CD4-positive, alpha-beta memory T cell (primary cell): ENCODE measurements at places on chromosomes 1 and 21. TPM values are rescaled to one million over a fixed set of nuclear protein-coding genes. Genes with fewer than 3 reads are reported as not detected.

DNA sequence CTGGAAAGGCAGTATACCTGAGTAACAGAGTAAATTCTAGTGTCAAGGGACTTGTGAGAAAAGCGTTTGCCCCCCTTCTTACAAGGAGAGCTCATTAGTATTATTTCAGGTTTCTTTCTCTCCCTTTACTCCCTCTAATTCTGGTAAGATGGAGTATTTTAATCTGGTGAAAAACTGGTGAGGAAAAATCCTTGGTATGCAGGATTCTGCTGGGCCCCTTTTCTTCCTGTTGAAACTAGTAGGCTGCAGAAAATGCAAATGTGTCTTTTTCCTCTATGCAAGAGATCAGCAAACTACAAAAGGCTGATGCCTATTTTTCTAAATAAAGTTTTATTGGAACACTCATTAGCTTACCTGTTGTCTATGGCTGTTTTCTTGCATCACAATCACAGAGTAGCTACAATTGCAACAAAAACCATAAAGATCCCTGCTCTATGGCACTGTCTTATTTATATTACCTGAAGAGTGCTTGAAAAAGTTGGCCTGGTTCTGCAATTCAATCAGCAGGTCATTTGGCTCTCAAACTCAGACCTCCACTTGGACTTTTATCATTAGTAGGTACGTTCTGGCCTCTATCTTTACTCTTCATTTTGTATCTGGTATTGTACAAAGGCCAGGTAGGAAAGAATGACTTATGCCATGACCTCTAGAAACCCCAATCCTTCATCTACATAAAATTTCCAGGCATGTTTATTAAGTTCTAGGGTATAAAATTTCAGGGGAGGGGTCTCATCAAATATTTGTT, 109.6 kb downstream of the AKT3 start:
- no peak for DNase-seq

- no peak for DNase-seq
These were observed 346.2 kb upstream of the LRRC7 start for GRCh38 chr1:69221524-69221923.

GRCh38 chr1:54124472-54124871, 28.3 kb downstream of the CDCP2 start:
- DNase-seq: no peak

DNA sequence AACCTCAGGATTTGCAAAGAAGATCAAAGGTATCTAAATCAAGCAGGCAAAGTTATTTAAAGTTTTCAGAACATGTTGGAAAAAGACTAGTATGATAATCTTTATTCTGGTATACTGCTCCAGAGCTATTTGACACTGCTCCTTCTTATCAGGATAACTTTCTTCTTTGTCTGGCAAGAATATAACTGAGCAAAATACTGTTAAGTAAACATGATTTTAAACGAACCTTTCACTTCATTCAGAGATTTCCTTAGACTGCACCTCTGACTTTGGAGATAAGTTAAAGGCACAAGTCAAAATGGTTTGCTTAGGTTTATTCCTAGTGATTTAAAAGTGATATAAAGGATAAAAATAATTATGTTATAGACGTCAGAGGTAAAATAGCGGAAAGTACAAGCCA, 103.9 kb upstream of the CCDC190 start:
- no peak for DNase-seq

GRCh38 chr1:205990226-205990625, 13.0 kb downstream of the RAB7B start:
- DNase-seq: no peak

DNA sequence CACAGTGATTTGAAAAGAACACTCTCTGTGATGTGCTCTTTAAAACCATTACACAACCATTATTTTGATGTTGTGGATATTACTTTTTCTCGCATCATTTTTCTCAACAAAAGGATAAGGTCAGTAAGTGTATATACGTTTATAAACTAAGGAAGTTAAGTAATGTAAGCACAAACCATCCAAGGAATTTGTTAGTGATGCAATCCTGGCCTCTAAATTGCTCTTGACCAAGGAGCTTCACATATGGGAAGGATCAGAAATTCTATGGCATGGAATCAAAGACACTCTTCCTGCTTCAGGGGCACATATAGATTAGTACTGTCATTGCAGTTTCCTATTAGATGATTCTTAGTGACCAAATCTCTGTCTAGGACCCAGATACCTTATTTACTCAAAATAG, 3.6 kb upstream of the PPP2R5A start:
- DNase-seq: no peak

DNA sequence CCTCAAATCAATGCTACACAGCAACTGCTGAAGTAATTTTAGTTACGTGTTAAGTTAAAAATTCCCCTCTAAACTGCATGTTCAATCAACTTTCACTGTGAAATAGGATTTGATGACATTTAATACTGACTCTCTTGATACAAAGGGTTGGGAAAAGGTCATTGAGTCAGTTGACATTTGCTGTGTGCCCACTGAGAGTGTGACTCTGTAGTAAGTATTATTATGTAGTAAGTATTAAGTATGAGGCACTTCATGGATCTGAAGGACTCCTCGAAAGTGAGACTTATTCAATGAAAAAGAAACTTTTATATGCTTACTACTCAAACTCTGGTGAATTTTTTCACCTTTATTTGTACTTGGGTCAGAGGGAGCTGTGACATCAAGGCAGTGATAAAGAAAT, 83.1 kb upstream of the S1PR1 start:
- DNase-seq: no peak

DNA sequence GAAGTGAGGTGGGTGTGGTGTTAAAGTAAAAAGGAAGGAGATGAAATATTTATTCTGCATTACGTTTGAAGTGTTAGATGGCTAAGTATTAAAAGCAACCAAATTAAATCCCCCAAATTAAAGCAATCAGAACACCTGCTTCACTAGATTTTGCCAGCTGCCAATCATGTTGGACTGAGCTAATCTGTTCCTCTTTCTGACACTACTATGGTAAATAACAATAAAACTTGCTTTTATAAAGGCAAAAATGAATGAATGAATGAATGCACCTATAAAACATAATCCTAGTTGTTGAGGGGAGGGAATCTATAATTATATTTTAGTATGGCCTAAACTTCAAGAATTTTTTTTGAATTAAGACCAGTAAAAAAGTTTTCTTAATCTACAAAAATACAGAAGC, 51.0 kb downstream of the RAB3GAP2 start:
- DNase-seq: no peak

- DNase-seq: no peak
These were observed 4.9 kb upstream of the KCNK1 start for GRCh38 chr1:233608988-233609387.

GRCh38 chr21:35281956-35282355, 232.9 kb upstream of the RUNX1 start:
- no peak for DNase-seq

- DNase-seq: no peak
These were observed 1.8 kb downstream of the ARNT start for GRCh38 chr1:150874455-150875196.

DNA sequence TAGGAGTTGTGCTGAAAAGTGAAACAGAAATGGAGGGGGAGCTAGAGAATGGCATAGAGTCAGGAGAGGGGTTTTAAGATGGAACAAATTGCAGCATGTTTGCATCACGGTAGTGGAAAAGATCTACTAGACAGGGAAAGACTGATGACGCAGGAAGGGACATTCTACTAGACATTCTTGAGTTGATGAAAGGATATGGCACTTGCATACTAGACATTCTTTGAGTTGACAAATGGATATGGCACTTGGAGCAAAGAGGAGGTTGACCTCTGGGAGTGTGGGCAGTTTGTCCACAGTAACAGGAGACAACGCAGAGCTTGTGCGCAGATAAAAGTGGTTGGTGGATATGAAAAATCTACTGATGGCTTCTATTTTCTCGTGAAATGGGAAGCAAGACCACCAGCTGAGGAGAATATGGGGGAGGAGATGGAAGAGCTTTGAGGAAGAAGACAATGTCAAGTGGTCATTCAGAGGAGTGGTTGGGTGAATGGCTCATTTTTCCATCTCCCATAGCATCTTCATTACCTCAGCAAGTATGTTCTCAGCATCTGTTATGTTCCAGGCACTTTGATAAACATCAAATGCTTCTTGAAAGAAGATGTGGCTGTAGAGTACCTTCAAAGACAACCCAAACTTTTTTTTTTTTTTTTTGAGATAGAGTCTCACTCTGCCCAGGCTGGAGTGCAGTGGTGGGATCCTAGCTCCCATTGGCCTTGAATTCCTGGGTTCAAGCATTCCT, 2.4 kb upstream of the CTPS1 start:
- DNase-seq: no peak

- no peak for DNase-seq
These were observed 22.5 kb upstream of the SLC27A3 start for GRCh38 chr1:153752571-153753195.

- DNase-seq: no peak
These were observed 602 bp upstream of the RIMKLA start for GRCh38 chr1:42379794-42380585.

- DNase-seq: no peak
These were observed 32.4 kb upstream of the BMP8A start for GRCh38 chr1:39458991-39459390.

DNA sequence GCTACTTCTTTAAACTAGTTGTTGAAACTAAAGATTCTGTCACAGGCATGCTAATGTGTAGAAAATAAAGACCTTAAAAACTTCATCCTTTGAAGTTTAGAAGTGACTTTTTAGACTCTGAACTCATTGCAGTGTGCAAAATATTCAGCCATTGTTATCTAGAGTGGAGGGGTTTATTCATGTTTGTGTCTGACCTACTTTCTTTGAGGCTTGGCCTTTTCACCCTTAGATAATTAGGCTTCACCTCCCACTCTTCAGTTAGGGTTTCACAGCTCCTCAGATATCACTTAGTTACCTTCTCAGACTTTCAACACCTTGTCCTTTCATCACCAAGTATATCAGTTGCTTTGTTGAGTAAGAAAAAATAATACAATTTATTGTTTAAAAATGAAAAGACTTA, 75.9 kb downstream of the IVNS1ABP start:
- DNase-seq: no peak

ATP6V0B gene
- 186 TPM for polyA plus RNA-seq

DMRTA2 gene
- not detected for polyA plus RNA-seq

NHLH1 gene
- polyA plus RNA-seq: not detected
